ENCODE measurements at places on chromosomes 6 and 20.
A peak's percentile ranks its signal among the peaks of the same experiment; 100 is the strongest.

DNA sequence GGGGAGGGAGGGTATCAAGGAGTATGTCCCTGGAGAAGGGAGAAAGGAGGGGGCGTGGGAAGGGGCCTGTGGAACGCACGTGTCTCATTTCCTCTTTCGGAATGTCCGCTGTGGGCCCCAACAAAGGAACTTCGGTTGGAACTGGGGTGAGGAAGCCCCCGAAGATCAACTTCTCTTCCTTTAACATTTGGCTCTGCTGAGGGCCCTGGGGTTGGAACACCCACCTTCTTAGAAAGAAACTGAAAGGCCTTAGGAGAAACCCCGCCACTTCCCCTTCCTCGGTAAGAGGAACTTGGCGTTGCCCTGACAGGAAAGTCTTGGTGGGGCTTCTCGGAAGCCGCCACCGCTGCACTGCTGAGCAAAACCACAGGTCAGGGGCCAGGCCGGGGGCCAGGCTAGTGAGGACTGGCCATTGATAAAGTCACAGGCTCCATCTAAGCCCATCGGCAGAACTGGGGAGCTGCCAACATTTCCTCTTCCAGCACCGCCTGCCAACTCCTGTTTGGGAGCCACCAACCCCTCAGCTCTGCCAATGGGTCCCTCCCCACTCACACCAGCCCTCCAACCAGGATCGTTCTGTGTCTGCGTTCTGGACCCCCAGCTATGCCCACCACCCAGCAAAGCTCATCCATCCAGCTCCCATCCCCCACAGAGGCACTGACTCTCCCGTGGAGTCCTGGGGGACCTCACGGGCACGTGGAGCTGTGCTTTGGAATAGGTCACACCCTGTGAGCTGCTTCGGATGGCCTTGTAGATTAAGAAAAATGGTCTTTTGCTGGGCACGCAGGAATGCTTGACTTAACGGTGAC, 44.8 kb downstream of the FGD2 start:
- peak; percentile 64 for DNase-seq

DNA sequence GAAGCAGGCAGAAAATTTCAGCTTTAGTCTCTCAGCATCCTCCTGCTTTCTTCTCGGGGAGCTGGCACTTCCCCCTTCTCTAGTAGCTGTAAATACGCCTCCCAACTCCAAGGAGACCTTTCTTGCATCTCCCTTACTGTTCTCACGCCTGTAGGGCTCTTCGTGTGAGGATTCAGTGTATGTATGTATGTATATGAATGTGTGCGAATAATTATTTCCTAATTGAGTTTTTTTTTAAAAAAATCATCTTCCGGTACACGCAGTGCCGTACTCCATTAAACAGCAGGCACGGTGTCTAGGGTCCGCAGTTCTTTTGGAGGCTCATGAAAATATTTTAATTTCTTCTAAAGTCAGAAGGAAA, 85.4 kb downstream of the HFE start:
- DNase-seq, result no peak

DNA sequence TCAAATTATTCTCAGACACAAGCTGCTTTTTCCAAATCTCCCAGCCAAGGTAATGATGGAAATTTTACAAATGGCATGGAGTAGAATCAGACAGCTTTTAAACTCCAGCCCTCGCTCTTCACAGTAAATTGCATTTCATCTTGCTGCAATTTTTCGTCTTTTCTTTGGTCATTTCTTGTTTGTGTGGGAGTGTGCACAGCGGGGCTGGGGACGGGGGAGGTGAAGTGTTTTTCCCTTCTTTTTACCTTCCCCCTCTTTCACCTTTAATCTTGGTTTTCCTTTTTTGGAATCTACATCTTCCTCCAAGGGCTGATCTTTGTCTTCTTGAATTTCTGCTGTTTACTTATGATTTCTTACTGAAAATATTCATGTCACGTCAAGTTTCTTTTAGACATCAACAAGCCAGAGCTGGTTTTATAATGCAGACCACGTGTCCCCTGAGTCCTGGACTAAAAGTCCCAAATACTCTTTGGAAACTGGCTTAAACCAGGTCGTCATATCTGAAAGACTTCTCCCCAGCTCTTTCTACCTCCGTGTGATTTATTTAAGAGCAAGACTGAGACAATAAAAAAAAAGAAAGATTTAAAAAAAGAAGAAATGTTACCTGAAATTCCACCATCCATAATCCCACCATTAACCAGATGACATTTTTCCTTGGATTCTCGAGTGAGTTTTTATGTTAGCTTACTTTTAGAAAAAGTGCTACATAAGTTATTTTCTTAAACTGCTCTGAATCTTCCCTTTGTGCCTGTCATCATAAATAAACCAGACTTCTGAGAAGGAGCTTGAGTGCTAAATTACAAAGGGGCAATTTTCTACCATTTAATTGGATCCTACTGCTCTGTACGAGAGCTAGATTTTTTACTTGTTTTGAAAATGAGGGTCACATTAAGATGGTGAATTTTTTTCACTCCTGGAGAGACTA, 52.0 kb downstream of the MAP3K5 start:
- DNase-seq, result no peak

DNA sequence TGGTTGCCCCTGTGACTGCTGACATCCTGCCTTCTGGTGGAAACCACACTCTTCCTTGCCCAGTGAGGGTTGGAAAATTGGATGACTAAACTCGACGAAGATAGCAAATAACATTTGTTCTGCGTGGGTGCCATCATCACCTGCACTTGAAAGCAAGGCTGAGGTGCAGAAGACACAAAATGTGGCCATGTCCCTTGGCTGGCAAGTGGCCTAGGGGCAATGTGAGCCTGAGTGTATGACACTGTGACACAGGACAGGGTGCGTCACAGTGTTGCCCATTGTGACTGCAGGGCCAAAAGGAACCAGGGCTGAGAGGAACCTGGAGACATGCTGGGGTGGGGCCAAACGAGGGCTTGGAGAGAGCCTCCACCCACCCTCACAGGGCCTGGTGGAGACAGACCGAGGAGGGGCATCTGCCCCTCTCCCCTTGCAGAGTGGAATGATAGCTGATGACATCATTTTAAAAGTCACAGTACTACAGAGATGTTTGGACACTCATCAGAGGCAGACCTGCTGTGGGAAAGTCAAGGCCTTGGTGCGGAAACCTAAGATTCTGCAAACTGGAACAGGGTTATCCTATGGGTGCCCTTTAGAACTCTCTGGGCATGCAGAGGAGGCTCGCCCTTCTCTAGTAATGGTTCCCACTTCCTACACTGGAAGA, 12.8 kb upstream of the HLA-F start:
- DNase-seq, result no peak

DNA sequence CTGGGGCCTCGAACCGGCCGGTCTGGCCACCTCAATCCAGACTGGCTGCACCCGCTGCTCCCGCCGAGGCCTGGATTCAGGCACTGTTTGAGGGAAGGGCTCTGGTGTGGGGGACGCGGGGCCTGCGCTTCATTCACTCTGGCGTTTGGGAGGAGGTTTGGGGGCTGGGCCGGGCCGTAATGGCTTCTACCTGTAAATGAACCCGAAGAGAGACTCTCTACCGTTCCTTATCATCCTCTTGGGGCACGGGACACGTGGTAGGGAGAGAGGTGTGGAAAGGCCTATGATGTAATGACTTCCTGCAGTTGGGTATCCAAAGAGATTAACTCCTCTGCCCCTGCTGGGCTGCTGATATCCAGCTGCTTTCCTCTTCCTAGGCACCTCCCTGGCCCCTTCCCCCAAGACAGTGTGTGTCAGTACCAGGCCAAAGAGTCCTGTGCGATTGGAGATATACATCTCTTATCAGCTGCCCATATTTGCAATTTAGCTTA, 1.8 kb downstream of the FOXO3 start:
- DNase-seq, result no peak

- no peak for DNase-seq
Measured at GRCh38 chr6:32110632-32111031, 1.5 kb upstream of the TNXB start.

DNA sequence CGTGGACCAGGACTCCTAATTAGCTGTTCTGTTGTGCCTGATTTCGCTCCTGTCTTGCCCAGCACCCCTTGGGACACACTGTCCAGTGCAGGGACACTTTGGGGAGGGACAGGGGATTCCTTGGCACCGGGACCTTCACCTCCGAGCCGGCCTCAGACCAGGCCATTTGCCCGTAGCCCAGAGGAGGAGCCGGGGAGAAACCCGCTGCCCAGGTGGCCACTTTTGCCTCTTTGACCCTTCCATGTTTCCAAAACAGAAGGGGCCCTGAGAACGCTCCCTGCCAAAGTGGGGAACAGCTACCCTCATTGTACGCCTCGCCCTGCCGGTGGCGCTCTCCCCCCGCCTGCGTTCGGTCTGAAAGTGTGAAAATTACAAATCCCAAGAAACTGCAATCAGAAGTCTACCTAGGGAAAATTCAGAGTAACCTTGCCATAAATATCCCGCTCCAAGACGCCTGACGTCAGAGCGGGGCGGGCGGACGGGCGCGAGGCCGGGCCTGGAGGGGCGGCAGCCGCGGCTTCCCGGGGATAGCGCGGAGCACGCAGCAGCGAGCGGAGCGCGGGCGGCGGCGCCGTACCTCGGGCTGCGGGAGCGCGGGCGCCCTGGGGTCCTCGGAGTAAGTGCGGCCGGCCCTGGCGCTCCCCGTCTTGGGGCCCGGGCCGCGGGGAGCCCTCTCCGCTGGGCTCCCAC, at the start of gene DAAM2:
Gene DAAM2, plus strand, starts transcription at position 527 of the 690 bp plus-strand sequence. CDS start 63,927 bp downstream, outside the sequence.
- no peak for DNase-seq

GRCh38 chr20:61846741-61847419, 218.8 kb downstream of the TAF4 start:
- no peak for DNase-seq

DNA sequence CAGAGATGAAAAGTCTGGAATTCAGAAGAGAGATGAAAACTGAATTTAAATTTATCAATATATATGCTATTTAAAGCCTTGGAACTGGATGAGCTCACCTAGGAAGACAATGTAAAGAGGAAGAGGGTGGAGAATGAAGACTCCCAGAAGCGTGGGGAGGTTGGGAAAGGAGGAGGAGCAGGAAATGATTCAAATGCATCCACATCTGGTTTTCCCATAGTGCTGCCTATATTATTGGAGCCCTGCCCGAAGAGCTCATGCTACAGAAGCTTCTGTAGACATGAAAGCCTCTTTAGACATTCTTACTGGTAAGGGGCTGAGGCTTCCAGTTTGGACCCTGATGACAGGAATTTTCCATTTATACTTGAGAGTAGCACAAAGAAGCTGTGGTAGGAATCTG, 19.2 kb downstream of the PDE7B start:
- no peak for DNase-seq

GRCh38 chr6:128508588-128509296, 11.7 kb downstream of the PTPRK start:
- DNase-seq, result no peak

- DNase-seq, result peak; percentile 28
Measured at GRCh38 chr20:19828232-19828631, 70.2 kb downstream of the RIN2 start.

- no peak for DNase-seq
Measured at GRCh38 chr6:32668226-32668747, 1.8 kb upstream of the HLA-DQB1 start.

DNA sequence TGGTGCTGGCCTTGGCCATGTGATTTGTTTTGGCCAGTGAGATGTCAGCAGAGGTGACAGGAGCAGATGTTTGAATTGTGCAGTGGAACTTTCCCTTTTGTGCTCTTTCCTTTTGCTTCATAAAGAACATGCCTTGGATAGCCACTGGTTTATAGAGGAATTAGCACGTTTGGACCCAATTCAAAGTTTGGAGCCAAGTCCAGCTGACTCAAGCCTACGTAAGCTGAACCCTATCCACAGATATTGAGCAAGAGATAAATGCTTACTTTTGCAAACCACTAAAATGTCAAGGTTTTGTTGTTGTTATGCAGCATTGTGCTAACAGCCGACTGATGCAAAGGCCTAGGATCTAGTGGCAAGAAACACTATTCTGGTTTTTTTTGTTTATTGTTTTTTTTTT, 230.9 kb upstream of the CITED2 start:
- DNase-seq, result no peak

DNA sequence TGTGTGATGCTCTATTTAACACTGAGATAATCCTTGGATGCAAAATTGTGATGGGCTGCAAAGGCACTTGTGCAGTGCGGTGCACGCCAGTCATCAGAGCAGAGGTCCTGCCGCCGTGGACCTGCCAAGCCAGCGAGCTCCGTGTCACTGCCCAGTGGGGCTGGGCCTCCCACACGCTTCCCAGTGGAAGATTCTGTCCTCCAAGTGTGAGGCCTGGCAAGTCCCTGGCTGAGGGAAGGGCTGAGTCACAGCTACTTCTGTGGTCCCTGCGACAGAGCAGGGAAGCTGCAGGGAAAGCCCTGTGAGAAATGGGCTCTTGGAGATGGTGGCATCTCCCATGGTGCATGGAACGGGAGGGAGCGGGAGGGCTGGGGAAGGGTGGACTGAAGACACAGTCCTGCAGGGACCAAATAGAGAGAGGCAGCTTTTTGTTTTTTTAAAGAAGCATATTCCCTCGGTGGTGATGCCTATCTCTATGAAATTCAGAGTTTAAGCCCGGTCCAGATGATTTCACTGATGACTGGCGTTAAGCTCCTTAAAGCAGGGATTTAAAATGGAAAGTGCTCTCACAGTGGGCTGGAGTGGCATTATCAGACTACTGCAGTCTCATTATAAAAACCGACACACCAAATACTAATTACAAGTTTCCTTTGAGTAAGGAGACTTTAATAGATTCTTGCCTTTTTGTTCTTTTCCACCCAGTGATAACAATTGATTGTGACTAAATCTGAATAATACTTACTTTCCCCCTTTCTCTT, 413.7 kb downstream of the QKI start:
- no peak for DNase-seq

DNA sequence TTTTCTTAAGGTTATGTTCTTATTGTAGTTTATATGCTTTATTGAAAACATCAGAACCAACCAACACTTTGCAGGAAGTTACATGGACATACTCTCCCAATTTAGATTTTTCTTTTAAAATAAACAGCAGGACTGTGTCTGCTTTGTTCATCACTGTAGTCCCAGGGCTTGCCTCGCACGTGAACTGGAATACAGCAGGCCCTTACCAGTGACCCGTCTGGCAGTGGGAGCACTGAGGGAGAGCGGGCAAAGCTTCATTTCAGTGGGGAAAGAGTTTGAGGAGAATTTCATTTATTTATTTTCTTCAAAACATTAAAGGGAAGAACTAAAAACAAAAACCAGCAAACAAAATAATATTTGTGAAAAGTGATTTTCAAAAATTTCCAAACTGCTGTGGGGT, 230.8 kb downstream of the PAX1 start:
- no peak for DNase-seq

GRCh38 chr6:87481931-87482330, 9.2 kb downstream of the SLC35A1 start:
- DNase-seq, result no peak

- DNase-seq, result no peak
Measured at GRCh38 chr6:74044417-74045096, 348.6 kb downstream of the CD109 start.

GRCh38 chr6:18317850-18318249, 53.5 kb upstream of the DEK start:
- no peak for DNase-seq

DNA sequence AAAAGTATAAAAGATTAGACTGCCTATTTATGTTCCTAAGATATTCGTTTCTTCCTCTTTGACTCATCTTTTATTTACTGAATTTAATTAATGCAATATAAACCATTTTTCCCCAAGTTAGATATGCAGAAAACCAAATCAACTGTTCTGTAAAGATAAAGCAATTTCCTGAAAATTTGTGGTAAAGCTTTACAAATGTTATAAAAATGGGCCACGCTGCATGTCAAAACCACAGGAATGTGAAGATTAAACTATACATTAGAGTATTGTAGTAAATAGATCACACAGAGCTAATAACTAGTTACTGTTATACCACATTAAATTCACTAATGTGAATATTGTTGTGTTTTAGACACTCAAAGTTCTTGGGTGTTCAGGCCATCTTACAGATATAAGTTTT, 83.4 kb downstream of the OPN5 start:
- DNase-seq, result no peak

Data from stimulated activated CD8-positive, alpha-beta memory T cell treated with anti-CD3 and anti-CD28 coated beads, Interleukin-7, amount 100 ng/mL, for 48 hours (primary cell).